ENCODE measurements at places on chromosomes 1 and 21. TPM values are rescaled to one million over a fixed set of nuclear protein-coding genes. Genes with fewer than 3 reads are reported as not detected.

The DNM3 gene
- total RNA-seq: 15.5 TPM

The UMODL1 gene
- total RNA-seq: not detected

The C1QA gene
- total RNA-seq: 95.8 TPM

The GOLT1A gene
- not detected for total RNA-seq

The SMPDL3B gene
- total RNA-seq: 2.0 TPM

The TFF3 gene
- total RNA-seq: 31.9 TPM

The S1PR1 gene
- total RNA-seq: 58.4 TPM

The IFNLR1 gene
- 1.7 TPM for total RNA-seq

The C1orf115 gene
- total RNA-seq: 11.0 TPM

- no peak overlapping the region for H3K4me3 ChIP-seq
- no peak for DNase-seq
- no peaks in the 10 kb centered on the region for H3K36me3 ChIP-seq
- no peaks in the 10 kb centered on the region for H3K27me3 ChIP-seq
- H3K27ac ChIP-seq: no peak overlapping the region
Measured at GRCh38 chr1:108121358-108122143, 78.6 kb downstream of the SLC25A24 start.

GRCh38 chr21:15080526-15080925 is 15.7 kb upstream of the NRIP1 start:
- no peak overlapping the region for H3K4me3 ChIP-seq
- no peak for DNase-seq
- no peaks in the 10 kb centered on the region for H3K27me3 ChIP-seq
- H3K36me3 ChIP-seq: no peaks in the 10 kb centered on the region
- H3K27ac ChIP-seq: no peak overlapping the region

DNA sequence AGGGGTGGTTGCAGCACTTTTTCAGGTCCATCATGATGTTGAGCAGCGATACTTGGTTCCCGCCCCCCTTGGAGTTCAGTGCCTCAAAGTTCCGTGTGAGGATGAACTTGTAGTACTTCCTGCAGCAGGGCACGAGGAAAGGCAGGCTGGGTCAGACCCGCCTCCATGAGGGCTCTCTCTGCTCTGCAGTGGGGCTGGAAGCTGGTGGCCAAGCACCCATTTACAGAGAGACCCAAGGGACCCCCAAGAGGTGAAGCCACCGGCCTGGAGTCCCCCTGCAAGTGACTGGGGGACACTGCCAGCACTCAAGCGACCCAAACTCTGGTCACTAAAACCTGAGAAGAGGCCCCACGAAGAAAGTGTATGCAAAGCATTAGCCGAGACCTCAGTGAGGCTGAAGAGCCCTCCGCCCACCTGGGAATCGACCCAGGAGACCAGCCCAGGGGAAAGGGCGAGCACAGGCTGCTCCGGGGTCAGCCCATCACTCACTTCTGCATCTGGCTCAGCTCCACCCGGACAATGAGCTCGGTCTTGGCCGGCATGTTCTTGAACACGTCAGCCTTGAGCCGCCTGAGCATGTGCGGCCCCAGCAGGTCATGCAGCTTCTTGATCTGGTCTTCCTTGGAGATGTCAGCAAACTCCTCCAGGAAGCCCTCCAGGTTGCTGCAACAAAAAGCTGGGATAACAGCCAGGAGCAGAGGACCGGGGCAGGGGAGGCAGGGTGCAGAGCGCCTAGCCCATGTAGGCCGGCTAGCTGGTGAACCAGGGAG is 45.2 kb downstream of the CHD5 start:
- H3K36me3 ChIP-seq: no peaks in the 10 kb centered on the region
- no peak overlapping the region for H3K4me3 ChIP-seq
- no peak for DNase-seq
- no peaks in the 10 kb centered on the region for H3K27me3 ChIP-seq
- no peaks in the 10 kb centered on the region for H3K4me1 ChIP-seq
- H3K27ac ChIP-seq: no peak overlapping the region

- no peaks in the 10 kb centered on the region for H3K27me3 ChIP-seq
- no peaks in the 10 kb centered on the region for H3K36me3 ChIP-seq
- DNase-seq: no peak
- no peak overlapping the region for H3K27ac ChIP-seq
Measured at GRCh38 chr1:244012202-244012601, 38.9 kb upstream of the ZBTB18 start.

DNA sequence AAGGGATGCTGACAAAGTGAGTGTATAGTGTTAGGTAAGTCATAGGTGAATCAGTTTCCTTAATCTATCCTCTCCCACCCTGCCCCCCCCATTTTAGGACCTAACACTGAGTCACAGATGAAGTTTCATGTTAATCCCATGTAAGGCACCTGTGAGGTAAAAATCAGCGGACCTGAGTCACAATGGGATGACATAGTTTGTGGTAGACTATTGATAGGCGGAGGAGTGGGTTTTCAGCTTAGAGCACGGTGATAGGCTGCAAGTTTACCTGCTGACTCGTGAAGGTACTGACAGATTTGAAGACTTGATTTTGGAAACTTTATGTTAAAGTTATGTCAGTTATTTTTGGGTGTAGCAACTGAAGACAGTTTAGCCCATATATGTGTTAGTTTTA is 1.7 kb downstream of the TOR1AIP1 start:
- H3K4me3 ChIP-seq: peak overlapping the region; percentile 81
- H3K36me3 ChIP-seq: no peaks in the 10 kb centered on the region
- peak overlapping the region; percentile 100 for H3K27ac ChIP-seq
- no peaks in the 10 kb centered on the region for H3K27me3 ChIP-seq
- no peak for DNase-seq
- peaks cover 67% of the 10 kb centered on the region for H3K4me1 ChIP-seq

DNA sequence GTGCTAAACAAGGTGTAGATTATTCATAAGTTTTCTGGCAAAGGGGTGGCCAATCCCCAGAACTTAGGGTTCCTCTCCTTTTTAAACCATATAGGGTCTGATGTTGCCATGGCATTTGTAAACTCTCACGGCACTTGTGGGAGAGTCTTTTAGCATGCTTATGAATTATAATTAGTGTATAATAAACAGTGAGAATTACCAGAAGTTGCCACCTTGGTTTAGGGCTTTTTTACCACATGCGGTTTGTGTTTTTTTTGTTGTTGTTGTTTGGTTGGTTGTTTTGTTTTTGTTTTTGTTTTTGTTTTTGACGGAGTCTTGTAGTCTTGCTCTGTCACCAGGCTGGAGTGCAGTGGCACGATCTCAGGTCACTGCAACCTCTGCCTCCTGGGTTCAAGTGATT is 8.9 kb upstream of the LAX1 start:
- no peak overlapping the region for H3K27ac ChIP-seq
- H3K27me3 ChIP-seq: no peaks in the 10 kb centered on the region
- no peak for DNase-seq
- no peaks in the 10 kb centered on the region for H3K36me3 ChIP-seq
- H3K4me3 ChIP-seq: no peak overlapping the region
- H3K4me1 ChIP-seq: no peaks in the 10 kb centered on the region

- H3K27ac ChIP-seq: no peak overlapping the region
- no peaks in the 10 kb centered on the region for H3K27me3 ChIP-seq
- H3K4me3 ChIP-seq: no peak overlapping the region
- no peaks in the 10 kb centered on the region for H3K36me3 ChIP-seq
- no peak for DNase-seq
Measured at GRCh38 chr1:237542525-237543418, 347.9 kb downstream of the ZP4 start.

GRCh38 chr1:58660105-58660504 is 39.8 kb downstream of the MYSM1 start:
- H3K4me3 ChIP-seq: no peak overlapping the region
- H3K36me3 ChIP-seq: no peaks in the 10 kb centered on the region
- peaks cover 14% of the 10 kb centered on the region for H3K4me1 ChIP-seq
- H3K27ac ChIP-seq: no peak overlapping the region
- DNase-seq: no peak

DNA sequence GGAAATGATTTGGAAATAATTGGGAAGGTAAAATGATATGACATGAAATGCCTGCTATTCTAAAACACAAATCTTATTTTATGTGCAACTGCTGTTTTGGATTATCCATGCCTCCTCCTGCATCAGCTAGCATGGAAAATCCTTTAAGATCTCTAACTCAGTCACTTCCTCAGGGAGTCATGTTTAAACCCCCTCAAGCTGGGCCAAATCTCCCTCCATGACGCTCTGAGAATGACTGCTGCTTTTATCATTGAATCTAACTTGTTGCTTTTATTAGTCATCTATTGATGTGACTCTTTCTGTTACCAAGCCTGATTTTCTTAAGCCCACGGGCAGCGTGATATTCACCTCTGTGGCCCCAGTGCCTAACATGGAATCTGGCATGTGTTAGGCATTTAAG is 324.8 kb downstream of the DISC1 start:
- DNase-seq: no peak
- H3K4me1 ChIP-seq: peaks cover 9% of the 10 kb centered on the region
- no peaks in the 10 kb centered on the region for H3K36me3 ChIP-seq
- no peak overlapping the region for H3K27ac ChIP-seq

DNA sequence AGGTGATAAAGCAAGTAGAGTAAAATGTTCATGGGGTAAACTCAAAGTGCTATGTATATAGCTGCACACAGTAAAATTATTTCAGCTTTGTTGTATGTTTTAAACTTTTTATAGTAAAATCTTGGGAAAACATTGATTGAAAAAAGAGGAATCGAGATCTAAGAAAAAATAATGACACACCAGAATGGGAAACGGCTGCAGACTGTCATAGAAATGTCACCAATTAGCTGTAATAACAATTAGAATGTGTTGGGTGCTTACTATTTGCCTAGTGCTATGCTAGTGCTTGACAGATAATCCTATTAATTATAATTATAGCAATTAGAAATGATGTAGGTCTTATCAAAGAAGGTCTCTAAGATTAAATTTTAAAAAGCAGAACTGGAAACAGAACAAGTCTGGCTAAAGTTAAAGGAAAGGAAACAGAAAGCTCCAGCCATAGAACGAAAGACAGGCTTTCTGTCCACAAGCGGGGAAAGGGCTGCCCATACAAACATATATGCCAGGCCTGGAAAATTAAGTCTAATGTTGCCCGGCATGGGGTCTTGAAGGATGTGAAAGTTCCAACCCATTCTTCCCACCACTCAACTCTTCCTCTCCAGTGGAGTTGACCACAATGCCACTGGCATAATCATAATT is 5.0 kb downstream of the PCNX2 start:
- no peak for DNase-seq
- H3K36me3 ChIP-seq: no peaks in the 10 kb centered on the region
- H3K27me3 ChIP-seq: no peaks in the 10 kb centered on the region
- no peak overlapping the region for H3K27ac ChIP-seq

- no peak overlapping the region for H3K27ac ChIP-seq
- H3K4me3 ChIP-seq: no peak overlapping the region
- no peaks in the 10 kb centered on the region for H3K27me3 ChIP-seq
- no peaks in the 10 kb centered on the region for H3K36me3 ChIP-seq
Measured at GRCh38 chr1:163824006-163824405, 502.3 kb downstream of the NUF2 start.

- H3K4me1 ChIP-seq: no peaks in the 10 kb centered on the region
- H3K27ac ChIP-seq: no peak overlapping the region
- H3K27me3 ChIP-seq: no peaks in the 10 kb centered on the region
- H3K36me3 ChIP-seq: no peaks in the 10 kb centered on the region
- DNase-seq: no peak
- no peak overlapping the region for H3K4me3 ChIP-seq
Measured at GRCh38 chr1:240217403-240217802, 125.7 kb downstream of the FMN2 start.

DNA sequence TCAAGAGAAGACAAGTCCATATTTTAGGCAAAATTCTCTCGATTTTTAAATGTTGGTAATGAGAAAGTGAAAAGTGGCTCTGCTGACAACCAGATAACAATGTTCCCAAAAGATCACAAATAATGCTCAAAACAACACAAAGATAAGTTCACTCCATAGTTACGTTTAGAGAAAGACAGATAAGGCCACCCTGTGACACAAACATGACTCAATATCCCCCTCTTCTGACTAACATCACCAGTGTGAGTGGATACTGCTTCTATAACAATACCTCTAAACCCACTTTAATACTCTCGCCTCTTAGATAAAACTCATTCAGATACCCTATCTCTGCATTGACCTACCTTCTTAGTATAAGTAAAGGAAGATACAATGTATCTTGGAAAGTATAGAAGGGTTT is 51.2 kb upstream of the RGS7 start:
- DNase-seq: no peak
- no peaks in the 10 kb centered on the region for H3K27me3 ChIP-seq
- H3K36me3 ChIP-seq: no peaks in the 10 kb centered on the region
- H3K4me1 ChIP-seq: no peaks in the 10 kb centered on the region

DNA sequence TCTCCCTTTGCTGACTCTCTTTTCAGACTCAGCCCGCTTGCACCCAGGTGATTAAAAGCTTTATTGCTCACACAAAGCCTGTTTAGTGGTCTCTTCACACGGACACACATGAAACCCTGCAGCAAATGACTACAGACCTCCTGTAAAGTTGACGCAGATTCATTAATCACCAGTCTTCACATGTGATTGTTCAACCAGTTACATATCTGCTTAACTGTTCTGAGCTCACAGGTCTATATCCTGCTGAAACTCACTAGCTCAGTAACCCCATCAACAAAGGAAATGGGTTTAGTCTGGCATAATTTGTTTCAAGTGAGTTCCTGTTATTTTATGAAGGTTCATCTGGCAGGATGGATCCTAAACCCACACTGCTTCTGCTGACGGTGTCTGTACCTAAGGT is 68.4 kb upstream of the GJA8 start:
- DNase-seq: no peak
- H3K4me3 ChIP-seq: no peak overlapping the region
- no peaks in the 10 kb centered on the region for H3K36me3 ChIP-seq

DNA sequence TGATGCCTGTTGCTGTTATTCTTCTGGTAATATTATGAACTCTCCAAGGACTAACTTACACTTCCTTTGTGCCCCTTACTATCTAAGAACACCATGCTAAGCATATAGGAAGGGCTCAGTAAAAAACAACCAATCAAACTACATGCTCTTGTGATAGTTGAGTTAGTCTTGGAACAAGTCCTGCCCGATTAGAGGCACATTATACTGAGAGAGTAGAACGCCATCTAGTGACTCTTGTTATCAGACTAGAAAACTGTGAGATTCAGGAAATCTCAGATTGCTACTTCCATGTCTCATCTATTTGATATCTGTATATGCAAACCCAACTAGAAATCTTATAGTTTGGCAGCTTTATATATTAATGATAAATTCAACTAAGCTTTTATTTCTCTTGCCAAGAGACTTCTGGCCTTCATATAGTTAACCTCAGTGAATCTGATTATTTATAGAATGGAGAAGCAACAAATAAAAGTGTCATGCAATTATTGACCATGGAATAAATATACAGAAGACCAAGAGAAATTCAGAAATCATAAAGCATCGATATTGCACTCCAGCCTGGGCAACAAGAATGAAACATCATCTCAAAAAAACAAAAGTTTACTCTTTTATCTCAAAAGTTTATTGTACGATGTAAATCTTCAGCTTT is 7.8 kb upstream of the SRRM1 start:
- no peaks in the 10 kb centered on the region for H3K27me3 ChIP-seq
- DNase-seq: no peak
- no peak overlapping the region for H3K4me3 ChIP-seq
- H3K27ac ChIP-seq: no peak overlapping the region
- H3K36me3 ChIP-seq: no peaks in the 10 kb centered on the region

GRCh38 chr1:211469938-211470529 is 21.9 kb downstream of the RD3 start:
- peaks cover 10% of the 10 kb centered on the region for H3K4me1 ChIP-seq
- H3K27ac ChIP-seq: no peak overlapping the region
- H3K27me3 ChIP-seq: no peaks in the 10 kb centered on the region
- DNase-seq: peak; percentile 88
- no peaks in the 10 kb centered on the region for H3K36me3 ChIP-seq

Measured in vagina (tissue), 2 donors.